ENCODE measurements at places on chromosomes 6 and 20.

DNA sequence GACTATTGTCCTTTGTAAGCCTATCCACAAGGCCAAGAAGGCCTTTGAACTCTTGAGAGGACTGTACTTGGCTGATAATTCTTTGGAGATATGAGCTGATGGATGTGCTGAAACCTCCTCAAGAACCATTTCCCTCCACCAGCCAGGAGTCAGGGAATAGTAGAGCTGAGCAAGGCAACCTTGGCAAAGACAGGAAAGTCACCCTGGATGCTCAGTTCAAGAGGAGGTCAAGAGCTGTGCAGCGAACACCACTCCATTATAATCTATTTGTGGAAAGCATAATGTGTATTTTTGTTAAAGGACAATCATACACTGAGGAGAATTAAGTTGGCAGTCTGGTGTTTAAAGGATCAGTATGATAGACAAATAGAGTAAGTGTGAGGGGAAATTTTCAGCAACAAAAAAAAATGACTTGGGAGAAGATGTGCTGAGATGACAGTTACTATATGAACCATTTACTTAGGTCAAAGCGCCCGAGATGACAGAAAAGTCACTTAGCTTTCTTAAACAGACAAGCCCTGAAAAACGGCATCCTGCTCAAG, 177.2 kb upstream of the COL21A1 start:
- DNase-seq = no peak

- DNase-seq = no peak
Observed at GRCh38 chr20:33630507-33630906, 31.6 kb upstream of the C20orf144 start.

DNA sequence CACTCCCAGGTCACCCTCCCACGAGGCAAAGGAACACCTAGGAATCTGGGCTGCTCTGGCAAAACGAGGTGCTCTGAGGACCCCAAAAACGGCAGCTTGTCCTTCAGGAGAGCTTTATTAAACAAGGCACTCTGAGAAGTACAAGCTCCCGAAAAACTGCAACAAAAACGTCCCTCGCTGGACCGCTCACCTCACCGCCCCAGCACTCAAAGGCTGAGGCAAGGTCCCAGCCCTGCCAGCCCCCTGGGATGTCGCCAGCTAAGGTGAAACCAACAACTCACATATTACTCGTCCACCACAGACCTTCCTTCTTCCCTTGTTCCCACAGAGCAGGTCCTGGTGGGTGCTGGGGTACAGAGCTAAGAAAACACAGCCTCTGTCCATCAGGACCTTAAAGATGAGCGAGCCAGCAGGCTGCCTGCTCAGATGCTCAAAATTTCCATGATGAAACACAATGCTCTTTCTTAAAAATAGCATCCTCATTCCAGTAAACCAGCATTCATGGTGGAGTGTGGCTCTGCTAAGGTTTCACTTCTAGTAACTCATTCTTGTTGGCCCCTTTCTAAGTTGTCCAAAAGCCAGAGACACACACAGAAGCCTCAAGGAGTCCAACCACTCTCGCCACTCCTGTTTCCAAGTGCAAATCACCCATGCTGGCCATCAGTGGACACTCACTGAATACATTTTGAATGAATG, 35.9 kb downstream of the ATP9A start:
- DNase-seq = no peak

DNA sequence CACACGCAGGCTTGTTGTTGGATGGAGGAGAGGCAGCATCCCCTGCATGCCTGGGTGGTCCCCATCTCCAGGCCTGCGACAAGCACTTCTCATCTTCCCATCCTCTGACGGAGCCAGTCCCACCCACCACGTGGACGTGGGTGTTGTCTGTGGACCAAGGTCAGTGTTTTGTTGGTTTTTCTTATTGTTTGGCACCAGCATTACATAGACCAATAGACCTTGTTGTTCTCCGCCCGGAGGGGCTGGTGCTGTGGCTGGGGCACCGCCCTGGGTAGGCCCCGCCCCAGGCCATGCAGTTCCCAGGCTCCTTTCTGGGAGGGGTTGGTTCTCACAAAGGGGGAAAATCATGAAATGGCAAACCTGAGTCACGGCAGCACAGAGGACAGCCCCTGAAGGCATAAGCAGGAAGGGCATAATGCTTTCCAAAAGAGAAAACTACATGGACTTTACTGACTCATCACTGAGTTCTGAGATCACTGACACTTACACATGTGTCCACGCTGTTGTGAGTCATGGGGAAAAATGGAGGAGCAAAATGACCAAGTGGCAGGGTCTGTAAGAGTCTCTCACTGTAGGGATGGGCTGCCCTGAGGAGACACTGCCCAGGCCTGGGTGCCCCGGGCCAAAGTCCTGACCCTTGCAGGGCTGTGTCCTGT, 90.8 kb downstream of the THBS2 start:
- DNase-seq = no peak

GRCh38 chr20:51960047-51960675, 157.8 kb upstream of the SALL4 start:
- DNase-seq = no peak

- DNase-seq = no peak
Observed at GRCh38 chr6:120938876-120939472, 395.3 kb downstream of the TBC1D32 start.

DNA sequence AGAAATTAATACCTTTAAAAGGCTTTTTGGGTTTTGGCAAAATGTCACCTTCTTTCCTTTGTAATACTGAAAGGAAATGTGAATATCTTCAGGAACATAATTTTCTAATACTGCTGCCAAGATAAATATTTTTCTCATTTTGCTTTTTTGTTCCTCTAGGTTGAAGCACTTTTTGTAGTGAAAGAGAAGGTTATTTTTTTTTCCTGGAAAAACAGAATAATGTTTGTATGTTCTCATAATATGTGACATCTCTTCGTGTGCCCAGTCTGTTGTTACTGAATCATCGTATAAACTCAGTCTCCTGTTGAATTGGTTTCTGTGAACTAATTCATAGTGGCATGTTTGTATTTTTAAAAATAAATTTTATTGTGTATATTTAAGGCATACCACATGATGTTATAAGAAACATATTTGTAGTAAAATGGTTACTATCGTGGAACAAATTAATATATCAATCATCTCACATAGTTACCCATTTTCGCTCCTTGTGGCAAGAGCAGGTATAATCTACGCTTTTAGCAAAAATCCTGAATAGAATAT, 74.4 kb downstream of the SH3BGRL2 start:
- DNase-seq = no peak

GRCh38 chr6:41182069-41183034, 18.6 kb downstream of the TREML2 start:
- DNase-seq = no peak

GRCh38 chr6:154590756-154591155, 80.3 kb upstream of the CNKSR3 start:
- DNase-seq = no peak

DNA sequence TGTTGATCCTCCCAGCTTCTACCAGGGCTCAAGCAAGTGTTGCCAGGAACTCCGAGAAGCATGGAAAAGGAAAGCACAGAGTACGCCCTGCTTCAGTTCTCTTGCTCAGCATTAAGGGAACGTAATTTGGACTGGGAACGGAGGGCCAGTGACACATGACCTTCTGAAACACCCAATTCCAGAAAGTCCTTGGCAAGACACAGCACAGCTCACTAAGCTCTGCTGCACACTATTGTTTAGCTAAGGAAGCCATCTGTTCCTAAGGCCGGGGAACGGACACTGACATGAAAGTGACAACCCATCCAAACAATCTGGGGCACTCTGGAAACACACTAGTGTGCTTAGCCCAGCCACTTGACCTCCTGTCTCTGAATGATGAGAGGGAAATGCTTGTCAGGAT, 56.9 kb upstream of the NXT1 start:
- DNase-seq = no peak

DNA sequence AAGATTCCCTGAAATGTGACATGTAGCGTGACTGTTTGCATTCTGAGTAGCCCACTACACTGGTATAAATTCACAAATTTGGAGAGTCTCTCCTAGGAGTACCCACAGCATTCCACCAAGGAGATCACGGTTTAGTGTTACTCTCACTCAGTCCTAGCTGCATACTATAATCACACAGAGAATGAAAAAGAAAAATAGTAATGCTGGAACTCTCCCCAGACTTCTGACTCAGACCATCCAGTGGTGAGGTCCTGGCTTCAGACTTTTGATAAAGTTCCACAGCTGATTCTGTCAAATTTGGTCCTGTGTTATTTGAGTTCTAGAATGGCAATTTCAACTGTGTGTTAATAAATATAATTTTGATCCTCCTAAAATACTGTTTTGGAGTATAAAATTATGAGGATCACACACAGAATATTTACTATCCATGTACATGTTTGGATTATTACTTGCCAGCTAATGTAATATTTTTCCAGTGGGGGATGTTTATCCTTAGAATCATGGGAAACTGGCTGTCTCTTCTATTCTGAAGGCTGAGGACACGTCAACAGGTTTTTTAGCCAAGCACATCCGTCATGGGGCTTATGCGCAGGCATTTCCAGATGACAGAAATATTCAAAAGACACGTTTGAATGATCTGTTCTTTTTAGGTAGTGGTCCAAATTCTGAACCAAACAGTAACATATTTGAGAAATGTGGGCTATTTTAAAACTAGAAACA, 5.1 kb upstream of the KIAA0408 start:
- no peak for DNase-seq

DNA sequence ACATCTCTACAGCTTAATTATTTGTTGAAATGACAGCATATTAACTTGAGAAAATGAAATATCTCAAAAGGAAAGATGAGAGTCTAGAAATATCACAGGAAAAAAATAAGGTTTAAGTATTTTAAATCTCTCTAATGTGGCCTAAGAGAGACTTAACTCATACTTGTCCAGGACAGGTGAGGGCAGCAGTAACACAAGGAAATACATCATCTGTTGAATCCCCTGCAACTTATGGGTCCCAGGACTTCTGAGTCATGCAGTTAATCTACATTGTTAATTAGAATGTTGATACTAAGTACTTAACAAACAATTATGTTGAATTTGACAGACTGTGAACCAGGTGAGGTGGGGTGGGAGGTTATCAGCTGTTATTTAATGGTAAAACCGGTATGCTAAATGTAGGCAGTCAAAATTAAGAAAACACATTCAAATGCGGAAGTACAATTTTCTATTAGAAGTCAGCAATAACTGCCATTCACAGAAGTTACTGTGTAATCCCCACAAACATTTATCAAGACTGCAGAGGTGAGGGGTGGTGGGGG, 87.9 kb downstream of the CEP57L1 start:
- DNase-seq = no peak

DNA sequence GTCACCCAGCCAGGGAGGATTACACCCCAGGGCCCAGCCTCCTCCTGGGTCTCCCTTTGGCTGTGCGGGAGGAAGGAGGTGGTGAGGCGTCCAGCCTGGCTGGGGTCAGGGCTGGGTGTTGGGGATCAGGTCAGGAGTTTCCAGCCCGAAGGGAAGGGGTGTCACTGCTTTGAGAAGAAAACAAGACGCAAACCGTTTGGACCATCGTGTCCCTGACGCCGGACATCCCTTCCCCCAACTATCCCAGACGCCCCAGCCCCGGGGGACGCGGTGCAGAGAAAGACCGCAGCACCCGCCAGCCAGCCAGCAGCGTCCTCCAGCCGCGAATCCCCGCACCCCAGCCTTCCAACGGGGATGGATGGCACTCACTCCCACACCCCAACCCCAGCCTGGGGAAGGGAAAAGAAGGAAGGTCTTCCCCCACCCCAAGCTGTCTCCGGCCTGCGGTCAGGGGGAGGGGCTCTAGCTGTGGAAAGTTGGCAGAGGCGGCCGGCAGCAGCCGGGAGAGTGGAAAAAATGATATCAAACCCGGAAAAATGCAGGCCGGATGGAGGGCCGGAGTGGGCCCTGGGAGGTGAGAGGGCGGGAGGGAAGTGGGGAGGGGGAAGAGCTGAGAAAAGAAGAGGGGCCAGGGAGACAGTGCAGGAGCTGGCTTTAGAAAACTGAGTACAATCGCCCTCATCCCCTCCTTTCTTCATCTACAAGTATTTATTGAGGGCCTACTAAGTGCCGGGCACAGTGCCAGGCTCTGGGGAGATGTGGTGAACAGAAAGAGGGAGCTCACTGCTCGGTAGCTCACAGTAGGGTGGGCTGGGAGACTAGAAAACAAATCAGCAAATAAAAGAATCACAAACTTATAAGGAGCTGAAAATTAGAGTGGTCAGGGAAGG, 10.6 kb downstream of the REM1 start:
- DNase-seq = no peak

DNA sequence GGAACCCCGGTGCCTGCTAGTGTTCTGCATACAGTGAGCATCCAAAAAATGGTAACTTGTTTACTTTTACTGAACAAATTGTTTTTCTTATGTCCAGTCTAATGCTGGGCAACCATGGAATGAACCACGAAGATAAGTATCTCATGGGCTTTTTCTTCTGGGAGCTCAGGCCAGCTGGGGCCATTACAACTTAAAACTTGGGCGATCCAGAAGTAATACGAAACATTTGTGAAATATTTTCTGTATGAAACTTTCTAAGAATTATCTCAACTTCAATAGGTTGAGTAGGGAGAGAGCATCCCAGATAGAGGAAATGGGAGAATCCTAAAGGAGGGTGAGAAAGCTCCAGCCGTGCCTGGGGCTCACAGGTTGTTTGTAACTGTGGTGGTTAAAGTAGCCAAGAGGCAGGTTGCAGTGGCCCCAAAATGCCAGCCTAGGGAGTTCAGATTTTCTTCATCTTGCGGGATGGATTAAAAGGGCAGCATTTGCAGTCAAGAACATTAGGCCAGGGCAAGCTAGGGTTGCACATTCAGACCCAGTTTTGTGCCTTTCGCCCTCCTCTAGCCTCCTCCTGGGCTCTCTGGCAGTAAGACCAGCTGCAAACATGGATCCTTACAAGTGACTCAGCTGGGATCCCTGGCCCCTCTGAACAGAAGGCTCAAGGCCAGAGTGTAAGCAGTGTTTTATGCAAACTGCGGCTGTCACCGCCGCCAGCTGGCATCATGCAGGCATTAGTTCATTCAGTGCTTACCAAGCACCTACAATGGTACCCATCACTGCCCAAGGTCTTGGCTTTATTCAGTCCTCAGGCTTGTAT, 41.5 kb downstream of the ELMO2 start:
- DNase-seq = no peak

DNA sequence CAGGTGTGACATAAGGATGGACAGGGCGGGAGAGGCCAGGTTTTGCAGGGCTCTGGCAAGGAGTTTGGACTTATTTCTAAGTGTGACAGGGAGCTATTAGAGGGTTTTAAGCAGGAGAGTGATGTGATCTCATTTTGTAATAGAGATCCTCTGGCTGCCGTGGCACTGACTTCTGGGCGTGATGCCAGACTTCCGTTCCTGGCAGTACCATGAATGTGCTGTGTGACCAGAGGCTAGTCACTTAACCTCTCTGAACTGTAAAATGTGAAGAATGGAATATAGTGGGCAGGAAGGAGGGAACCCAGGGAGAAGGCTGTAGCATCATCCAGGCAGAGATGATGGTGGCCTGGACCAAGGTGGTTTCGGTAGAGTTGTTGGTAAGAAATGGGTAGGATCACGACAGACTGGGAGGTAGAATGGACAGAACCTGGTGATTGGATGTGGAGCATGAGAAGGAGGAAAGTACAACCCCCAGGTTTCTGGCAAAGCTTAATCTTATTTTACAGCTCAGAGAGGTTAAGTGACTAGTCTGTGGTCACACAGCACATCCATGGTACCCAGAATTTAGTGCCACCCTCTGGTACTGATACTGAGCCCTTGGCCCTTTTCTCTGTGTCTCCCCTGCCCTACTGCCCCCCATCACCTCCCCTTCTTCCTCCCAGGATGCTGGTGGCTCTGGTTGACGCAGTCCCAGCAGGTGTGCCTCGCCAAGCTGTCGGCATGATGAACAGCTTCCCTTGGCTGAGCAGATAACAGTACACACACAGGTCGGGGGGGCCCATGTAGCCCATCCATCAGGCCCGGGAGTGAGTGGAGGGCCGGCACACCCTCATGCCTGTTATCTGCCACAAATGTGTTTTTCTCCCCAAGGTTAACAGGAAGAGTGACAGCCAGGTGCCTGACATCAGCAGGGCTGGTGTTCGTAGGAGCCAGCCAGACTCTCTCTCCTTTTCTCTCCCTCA, 52.9 kb upstream of the CTNNBL1 start:
- no peak for DNase-seq

Measured in T-helper 22 cell (primary cell).